ENCODE measurements at places on chromosomes 2 and 18. TPM values are rescaled to one million over a fixed set of nuclear protein-coding genes. Genes with fewer than 3 reads are reported as not detected.

Gene FAM228B
- 35.2 TPM for total RNA-seq

Gene PKDCC
- 52.2 TPM for total RNA-seq

Gene STK25
- 151 TPM for total RNA-seq

Gene COX5B
- total RNA-seq: 238 TPM

Gene LHCGR
- total RNA-seq: not detected

Gene MAP4K3
- total RNA-seq: 39.5 TPM

Gene CPO
- total RNA-seq: 0.41 TPM

Gene MPPE1
- 71.8 TPM for total RNA-seq

Gene IL36RN
- total RNA-seq: not detected

Gene GALNT5
- 0.47 TPM for total RNA-seq

Gene DLGAP1
- 32.8 TPM for total RNA-seq

Gene SPATS2L
- total RNA-seq: 166 TPM

Gene C2orf81
- 11.6 TPM for total RNA-seq

Gene MC5R
- total RNA-seq: not detected

Gene COLEC12
- 7.4 TPM for total RNA-seq
